ENCODE measurements at places on chromosomes 1 and 21. TPM values are rescaled to one million over a fixed set of nuclear protein-coding genes. Genes with fewer than 3 reads are reported as not detected.
A peak's percentile ranks its signal among the peaks of the same experiment; 100 is the strongest.

DNA sequence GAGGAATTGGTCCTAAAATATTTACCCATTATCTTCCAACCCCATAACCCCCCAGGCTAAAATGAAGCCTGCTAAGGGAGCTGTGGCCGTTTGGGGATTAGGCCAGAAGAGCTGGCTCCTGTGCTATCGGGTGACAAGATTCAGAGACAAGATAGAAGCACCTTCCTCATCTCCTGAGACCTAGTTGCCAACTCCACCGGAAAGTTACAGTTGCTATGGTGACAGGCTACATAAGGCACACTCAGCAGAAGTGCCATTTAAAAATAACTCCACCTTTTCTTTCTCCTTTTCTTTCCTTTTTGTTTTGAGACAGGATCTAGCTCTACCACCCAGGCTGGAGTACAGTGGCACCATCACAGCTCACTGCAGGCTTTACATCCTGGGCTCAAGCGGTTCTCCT, 43.6 kb upstream of the ROR1 start:
- DNase-seq: no peak

- DNase-seq: no peak
Measured at GRCh38 chr21:26555540-26556146, 17.4 kb downstream of the CYYR1 start.

DNA sequence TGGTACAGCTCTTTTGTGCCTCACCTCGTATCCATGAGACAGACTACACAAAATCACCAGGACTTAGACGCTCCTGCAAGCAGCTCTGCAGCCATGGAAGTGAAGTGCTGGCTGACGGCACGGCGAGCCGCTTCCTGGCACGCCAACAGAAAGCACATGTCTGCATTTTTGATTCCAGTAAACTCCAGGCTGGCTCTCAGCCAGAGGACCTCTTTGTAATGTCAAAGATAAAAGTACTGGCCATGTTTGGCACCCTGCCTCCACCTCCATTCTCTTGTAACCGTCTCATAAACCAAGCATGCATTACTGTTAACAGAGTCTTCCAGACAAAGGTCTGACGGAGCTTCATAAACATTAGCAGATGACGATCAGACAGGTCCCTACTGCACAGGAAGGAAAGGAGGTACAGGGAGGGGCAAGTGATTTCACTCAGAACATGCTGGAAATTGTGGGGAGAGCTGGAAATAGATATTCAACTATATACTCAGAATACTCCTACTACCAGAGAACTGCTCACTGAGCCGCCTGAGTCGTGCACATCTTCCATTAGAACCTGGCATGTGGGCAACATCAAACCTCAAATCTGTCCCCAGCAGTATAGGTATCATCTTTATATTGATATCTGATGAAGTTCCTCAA, 632.0 kb downstream of the SMYD3 start:
- peak; percentile 58 for DNase-seq

DNA sequence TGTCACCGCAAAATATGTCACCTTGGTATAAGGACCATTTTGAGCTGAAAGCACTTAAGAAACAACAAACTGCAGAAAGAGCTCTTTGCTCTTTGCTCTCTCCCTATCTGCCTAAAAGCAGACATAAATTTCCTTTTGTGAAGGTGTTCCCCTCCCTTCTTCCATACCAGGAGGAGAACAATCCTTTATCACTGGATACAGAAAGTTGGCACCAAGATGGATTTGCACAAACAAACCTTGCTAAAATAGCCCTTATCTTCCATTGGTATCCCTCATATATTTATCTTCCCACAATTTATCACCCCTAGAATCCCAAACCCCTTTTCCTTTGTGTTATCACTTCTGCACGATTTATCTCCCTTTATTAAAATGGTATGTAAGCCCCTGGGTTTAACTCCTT, 51.4 kb downstream of the DPYD start:
- DNase-seq: no peak

DNA sequence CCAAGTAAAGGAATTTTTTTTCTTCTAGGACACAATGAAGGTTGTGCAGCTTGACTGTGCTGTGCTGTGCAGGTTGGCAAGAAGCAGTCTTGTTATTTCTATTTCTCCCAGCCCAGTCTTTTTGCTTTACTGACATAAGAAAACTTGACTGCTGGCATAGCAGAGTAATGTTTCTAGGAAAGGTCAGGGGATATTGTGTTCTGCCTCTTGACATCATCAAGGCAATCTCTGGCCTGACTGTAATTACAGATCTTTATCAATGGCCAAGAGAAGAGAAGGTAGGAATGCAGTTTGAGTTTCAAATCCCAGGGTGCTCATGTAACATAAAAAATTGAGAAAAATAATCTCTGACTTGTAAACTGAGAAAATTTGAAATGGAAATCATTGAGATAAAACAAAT, 226.3 kb upstream of the ADGRL4 start:
- no peak for DNase-seq

DNA sequence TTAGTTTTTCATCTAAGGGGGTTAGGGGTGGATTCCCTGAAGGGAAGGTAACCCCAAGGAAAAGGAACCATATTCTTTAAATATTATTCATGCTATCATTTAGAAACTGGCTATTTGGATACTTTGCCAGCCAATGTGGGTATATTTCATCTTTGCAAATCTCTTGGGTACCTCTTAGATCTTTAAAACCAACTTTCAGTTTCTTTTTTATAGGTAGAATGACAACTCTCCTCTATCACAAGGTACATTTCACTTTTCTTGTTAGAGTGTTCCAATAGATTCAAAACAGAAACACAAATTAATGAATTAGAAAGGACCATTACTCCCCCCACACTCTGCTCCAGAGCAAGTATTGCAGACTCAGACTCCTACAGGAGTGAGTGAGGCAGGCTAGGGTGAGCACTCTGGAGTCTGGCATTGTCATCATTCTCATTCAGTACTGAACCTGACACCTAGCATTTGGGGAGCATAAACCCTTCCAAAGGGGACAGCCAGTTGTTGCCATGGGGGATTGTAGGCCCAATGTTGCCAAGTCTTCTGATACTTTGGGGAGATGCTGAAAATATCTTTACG, 43.0 kb downstream of the MACO1 start:
- DNase-seq: no peak

DNA sequence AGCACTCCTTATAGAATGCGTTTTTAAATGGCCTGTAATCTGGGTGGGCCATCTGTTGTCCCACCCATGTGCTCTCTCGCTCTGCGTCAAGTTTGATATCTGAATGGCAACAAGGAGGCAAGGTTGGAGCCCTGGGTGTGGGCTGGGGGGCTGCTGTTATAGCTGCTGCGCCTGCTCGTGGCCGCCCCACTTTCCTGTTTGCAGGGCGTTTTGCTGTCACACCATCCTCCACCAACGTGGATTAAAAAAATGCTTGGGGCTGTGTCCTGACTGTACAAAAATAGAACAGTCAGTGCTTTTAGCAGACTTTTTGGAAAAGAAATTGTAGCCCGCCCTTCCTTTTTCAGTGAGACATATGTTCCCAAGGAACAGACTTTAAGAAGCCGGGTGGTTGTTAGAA, 25.4 kb downstream of the UMODL1 start:
- DNase-seq: no peak

GRCh38 chr1:201436393-201436792, 14.9 kb upstream of the TNNI1 start:
- DNase-seq: no peak

GRCh38 chr1:10253755-10254154, 43.4 kb downstream of the KIF1B start:
- DNase-seq: peak; percentile 61

- no peak for DNase-seq
Measured at GRCh38 chr1:189609167-189609566, 868.5 kb downstream of the BRINP3 start.

DNA sequence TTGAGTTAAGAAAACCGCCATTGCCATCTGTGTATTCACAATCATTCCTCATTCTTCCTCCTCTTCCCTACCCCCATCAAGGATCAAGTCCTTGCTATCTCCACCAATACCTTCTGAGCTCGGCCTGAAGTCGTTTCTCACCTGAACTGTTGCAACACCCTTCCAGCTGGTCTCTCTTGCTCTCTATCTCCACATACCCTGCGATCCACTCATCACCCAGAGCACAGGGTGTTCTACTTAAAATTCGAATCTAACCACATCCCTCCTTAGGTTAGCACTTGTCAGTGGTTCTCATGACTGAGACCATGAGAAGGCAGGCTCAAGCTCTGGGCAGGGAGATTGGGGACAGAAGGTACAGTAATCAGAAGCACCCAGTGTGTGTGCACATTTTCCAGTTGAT, 4.6 kb downstream of the IVL start:
- DNase-seq: peak; percentile 92

GRCh38 chr1:63758791-63759190, 15.0 kb upstream of the ROR1 start:
- DNase-seq: no peak

DNA sequence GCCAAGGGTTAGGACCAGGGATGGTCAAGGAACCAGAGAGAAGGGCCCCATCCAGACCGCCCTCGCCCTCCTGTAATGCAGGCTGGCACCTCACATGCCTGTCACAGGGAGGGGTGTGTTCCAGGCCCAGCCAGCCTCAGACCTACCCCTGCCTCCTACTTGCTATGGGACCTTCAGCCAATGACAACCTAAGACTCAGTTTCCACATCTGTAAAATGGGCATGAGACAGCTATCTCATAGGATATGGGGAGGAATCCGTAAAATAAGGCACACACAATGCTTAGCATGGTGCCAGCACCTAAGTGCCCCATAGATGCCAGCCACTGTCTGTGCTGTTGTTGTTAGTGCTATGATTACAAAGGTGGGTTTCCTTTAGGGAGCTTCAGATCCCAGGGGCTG, 7.9 kb downstream of the KIF17 start:
- DNase-seq: no peak

DNA sequence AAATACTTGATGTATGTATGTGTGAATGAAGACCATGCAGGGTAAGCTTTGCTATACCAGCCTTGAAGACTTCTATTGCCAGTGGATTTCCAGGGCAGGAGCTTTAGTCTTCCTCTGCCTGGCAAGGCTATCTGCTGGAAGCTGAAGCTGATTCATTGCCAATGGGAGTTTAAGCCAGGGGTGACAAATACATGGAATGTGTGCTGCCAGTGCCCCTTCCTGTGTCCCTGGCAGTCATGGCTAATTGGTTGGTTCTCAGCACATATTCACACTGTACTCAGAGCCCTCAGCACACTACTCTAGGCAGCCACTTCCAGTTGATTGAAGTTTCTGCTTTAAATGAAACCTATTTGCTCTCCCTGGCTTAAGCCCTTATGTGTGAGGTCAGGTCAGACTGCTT, 1.5 kb downstream of the ZSCAN20 start:
- DNase-seq: no peak

GRCh38 chr21:16587681-16588375, 858.0 kb downstream of the USP25 start:
- DNase-seq: peak; percentile 70

- peak; percentile 43 for DNase-seq
Measured at GRCh38 chr1:193185901-193186731, at the start of gene B3GALT2. Gene B3GALT2, minus strand, starts transcription at chr1:193186613. Its CDS starts 5,051 bp downstream, at chr1:193181562.

DNA sequence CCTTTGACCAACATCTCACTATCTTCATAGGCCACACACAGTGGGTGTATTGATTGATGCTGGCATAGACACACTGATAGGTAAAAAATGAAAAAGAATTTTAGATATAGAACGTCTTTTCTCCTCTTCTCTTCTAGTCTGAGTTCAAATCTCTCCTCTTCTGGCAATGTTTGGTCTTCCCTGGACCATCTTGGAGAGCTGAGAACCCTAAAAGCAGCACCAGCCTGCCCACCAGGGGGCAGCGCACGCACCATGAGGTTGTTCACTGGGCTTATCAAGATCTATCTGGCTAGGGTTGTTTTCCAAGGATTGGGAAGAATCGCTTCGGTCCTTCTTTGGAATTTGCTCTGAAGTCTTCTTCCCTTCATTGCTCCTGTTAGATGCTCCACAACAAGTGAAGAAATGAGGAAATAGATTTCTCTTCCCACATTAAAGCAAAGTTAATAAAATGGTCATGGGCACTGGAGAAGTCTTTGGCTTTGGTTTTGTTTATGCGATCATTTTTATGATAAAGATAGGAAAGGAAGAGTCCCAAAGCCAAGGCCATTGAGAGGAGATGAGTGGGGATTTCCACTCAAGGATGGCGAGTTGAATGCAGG, 104.0 kb upstream of the OLIG2 start:
- no peak for DNase-seq

DNA sequence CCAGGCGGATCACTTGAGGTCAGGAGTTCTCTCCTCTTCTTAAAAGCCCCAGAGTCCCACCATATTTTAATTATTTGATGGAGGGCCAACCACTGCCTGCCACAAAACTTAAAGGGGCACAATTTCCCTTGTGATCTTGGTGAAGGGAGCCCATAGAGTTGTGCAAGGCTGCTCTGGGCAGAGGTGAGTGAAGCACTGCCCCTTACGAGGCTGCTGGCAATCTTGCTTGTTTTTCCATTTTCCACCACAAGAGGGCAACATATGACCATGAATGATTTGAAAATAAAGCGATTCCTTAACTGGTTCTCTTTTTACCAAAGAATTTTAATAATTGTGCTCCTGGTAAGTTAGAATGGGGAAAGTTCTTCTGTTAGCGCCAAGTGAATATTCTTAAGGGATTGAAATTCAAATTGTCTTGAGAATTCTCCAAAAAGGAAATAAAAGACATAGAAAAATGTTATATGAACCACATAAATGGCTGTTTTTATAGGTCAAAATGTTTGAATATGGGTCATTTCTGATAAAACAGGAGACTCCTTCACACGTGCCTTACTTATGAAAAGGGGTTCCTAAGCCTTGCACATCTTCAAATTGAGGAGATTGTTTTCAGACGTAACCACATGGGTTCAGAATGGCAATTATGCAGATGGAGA, 22.7 kb downstream of the PGM1 start:
- DNase-seq: peak; percentile 58

DNA sequence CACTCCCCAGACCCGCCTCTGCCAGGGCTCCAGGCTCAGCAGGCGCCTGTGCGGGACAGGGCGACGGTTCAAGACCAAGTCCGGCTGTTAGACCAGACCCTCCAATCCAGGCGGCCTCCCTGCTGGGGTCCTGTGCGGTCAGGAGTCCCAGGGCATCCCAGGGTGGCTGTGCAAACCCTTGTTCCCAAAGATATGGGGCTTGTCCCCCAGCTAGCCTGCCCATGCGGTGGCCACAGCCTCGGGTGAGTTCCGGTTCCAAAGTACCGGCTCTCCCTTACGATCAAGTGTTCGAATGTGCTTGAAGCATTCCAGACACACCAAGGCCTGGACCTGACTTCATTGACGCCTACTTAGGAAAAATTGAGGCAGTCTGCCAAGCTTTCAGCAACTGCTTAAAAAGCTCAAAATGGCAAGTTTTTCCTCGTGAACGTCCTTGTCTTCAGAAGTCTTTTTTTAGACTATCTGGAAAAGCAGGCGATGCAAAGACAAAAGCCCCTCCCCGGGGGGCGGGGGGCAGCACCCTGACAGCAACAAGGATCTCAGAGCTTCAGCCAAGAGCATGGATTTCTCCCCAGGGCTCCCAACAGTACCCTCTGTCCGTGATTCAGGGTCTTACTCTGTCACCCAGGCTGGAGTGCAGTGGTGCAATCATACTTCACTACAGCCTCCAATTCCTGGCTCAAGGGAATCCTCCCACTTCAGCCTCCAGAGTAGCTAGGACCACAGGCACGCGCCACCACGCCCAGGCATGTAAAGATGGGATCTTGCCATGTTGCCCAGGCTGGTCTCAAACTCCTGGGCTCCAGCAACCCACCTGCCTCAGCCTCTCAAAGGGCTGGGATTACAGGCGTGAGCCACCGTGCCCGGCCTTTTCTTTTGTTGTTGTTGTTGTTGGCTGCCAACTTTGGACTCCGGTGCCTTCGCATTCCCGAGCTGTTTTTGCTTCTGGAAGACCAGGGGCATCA, 2.3 kb downstream of the FAAP20 start:
- DNase-seq: no peak

Gene ZNF678
- total RNA-seq: 5.8 TPM

Gene ARTN
- total RNA-seq: 22.8 TPM

Gene TADA1
- total RNA-seq: 8.6 TPM

Gene LRRC71
- total RNA-seq: not detected

Gene TMPRSS15
- not detected for total RNA-seq
